ENCODE measurements at places on chromosomes 5 and 9. TPM values are rescaled to one million over a fixed set of nuclear protein-coding genes. Genes with fewer than 3 reads are reported as not detected.

The PNPLA7 gene
- total RNA-seq: 16.5 TPM

The LMNB1 gene
- 9.4 TPM for total RNA-seq

The FREM1 gene
- total RNA-seq: 8.2 TPM

The MCTP1 gene
- total RNA-seq: 9.9 TPM

The SH3GL2 gene
- total RNA-seq: 0.17 TPM

The ISCA1 gene
- total RNA-seq: 34.6 TPM

The LOX gene
- 9.9 TPM for total RNA-seq

The EDIL3 gene
- total RNA-seq: 60.1 TPM

DNA sequence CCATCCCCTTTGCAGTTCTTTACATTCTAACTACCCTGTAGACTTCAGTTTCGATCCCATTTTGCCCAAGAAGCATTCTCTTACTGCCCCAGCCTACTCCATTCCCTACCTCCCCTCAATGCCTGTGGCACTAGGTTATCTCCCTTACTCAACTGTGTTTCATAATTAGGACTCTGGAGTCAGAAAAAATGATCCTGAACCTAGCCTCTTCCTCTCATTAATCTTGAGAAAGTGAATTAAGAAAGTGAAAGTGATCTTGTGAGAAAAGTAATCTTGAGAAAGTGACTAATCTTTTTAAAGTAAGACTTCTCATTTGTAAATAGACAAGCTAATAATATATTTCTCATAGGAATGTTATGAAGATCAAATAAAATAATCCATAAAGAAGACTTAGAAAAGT is 444.0 kb upstream of the TRPC7 start:
- DNase-seq: no peak

DNA sequence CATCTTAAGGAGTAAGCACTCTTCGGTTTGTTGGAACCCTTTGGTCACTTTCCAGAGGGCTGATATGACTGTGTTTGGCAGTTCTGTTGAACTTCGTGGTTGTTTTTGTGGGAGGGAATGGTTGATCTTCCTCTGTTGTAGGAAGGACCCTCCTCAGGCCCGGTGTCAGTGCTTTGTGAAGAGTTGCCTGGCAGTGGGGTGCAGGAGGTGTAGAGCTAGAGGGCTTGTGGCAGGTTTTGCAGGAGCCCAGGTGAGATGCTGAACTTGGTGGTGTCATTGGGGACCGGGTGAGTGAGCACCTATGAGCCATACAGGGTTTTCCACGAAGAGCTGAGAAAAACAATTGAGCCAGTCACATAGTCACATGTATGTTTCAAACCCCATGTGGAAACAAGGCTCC is 27.2 kb downstream of the SECISBP2 start:
- no peak for DNase-seq

DNA sequence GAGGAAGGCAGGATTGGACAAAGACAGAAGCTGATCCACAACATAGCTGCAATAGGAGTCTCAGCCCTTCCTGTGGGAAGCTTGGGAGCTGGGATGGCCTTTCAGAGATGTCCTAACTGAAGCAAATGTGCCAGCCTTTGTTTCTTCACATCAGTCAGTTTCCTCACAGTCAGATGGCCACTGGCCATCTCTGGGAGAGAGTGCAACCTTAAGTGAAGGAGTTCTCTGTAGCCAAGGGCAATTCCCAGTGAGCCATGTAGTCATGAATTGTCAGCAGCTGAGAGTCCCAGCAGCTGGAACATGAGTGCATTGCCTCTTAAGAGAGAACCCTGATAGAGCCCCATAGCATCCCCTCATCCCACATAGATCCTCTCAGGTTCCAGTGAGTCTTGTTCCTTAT is 89.1 kb upstream of the LIFR start:
- no peak for DNase-seq

DNA sequence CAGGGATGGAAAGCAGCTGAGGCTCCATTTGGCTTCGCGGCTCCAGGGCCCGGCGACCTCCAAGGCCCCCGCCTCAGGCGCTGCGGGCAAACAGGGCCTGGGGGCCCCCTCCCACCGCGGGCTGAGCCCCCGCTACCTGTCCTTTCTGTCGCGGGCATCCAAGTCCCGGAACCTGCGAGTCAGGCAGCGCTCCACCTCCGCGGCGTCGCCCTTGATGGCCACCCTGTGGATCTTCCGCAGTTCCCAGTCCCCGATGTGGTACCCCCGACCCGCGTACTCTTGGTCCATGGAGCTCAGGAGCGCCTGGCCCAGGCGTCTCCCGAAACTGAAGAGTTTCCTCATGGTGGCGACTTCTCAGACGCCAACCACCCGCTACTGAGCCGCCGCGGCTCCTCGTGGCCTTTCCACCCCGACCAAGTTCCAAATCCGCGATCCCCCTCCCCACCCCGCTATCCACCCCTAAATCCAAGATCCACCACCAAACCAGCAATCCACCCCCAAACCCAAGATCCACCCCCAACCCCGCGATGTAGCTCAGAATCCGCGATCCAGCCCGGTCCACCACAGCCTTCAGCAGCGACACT is 86.5 kb upstream of the CCDC180 start:
- DNase-seq: no peak

DNA sequence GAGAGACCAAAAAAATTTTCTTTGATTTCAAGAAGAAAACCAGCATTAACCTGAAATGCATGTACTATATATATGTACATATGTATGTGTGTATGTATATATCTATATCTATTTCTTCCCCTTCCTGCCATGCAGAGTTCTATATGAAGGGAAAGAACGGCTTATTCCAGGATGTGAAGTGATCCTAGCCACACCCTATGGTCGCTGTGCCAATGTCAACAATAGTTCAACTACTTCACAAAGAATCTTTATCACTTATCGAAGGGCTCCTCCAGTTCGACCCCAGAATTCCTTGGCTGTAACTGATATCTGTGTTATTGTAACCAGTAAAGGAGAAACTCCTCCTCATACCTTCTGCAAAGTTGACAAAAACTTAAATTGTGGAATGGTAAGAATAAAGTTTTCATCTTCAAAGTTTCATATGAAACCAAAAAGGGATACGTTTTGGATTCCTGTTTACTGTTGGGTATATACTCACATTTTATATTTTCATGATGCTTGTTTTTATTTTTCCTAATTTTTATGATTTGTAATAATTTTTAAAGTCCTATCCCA is 56.2 kb downstream of the DENND4C start:
- DNase-seq: peak; percentile 31

DNA sequence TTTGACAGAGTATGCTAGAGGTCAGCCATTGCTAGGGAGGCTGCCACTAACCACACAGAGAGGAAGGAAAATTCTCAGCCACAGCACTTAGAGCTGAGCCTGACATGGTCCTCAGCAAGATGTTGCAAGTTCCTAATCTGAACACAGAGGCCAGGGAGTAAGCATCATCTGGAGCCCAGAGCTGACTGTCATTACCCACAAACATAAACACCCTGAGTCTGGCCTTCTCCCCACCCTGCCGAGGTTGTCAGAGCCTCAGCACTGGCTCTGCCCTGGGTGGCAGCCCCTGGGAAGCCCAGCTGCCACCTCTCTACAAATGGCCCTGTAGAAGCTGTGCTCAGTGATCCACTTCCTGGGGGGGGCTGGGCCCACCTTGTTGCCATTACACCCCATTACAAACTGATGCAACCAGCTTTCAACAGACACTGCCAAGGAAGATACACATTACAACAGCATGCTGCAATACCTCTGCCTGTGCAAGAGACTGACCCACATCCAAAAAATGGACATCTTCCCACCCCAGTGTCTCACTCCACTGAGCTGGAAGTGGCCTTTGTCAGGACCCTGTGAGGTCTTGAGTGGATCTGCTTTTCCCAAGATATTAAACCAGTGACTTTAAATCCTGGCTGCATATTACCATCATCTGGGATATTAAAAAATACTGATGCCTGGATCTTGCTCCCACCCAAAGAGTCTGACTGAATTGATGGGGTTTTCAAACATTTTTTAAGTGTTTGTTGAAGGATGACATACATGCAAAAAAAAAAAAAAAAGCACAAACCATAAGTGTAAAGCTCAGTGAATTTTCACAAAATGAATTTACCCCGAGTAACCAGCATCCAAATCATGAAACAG is 33.0 kb downstream of the IRF1 start:
- DNase-seq: no peak

DNA sequence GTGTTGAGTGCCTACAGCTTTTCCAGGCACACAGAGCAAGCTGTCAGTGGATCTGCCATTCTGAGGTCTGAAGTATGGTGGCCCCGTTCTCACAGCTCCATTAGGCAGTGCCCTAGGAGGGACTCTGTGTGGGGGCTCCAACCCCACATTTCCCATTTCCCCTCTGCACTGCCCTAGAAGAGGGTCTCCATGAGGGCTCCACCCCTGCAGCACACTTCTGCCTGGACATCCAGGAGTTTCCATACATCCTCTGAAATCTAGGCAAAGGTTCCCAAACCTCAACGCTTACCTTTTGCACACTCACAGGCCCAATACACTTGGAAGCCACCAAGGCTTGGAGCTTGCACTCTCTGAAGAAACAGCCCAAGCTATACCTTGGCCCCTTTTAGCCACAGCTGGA is 131.3 kb downstream of the DEPDC1B start:
- DNase-seq: no peak

DNA sequence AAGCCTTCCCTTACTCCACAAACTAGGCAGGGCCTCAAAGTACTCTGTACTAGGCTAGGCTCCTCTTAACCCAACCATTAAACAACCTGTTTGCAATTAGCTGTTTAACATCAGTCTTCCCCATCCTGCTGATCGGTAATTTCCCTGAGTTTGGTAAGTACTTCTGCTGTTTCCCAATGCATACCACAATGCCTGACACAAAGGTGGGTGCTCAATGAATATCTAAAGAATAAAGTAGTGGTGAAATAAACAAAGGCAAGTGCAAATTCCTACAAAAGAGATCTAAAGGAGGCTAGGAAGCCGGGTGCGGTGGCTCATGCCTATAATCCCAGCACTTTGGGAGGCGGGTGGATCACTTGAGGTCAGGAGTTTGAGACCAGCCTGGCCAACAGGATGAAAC is 25.0 kb downstream of the FBXW2 start:
- DNase-seq: no peak

- DNase-seq: no peak
Observed at GRCh38 chr9:113955076-113955752, 79.1 kb downstream of the ZNF618 start.

- DNase-seq: no peak
Observed at GRCh38 chr5:143509758-143510221, 106.3 kb upstream of the NR3C1 start.

DNA sequence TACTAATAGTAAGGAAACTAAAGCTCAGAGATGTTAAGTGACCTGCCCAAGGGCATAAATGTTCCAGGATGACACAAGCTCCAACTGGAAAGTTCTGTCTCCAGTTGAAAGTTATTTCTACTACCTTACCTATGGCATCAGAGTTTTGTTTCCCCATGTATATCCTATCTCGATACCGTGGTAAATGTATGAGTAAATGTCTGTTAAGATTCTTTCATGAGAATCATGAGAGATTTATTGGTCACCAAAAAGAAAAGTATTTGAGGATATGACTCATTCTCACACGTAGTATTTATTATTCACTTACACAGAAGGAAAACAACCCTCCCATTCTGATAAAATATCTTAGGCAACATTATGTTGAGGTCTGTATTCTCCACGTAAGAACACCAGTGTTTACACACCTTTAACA is 11.1 kb upstream of the SHOC1 start:
- DNase-seq: no peak

DNA sequence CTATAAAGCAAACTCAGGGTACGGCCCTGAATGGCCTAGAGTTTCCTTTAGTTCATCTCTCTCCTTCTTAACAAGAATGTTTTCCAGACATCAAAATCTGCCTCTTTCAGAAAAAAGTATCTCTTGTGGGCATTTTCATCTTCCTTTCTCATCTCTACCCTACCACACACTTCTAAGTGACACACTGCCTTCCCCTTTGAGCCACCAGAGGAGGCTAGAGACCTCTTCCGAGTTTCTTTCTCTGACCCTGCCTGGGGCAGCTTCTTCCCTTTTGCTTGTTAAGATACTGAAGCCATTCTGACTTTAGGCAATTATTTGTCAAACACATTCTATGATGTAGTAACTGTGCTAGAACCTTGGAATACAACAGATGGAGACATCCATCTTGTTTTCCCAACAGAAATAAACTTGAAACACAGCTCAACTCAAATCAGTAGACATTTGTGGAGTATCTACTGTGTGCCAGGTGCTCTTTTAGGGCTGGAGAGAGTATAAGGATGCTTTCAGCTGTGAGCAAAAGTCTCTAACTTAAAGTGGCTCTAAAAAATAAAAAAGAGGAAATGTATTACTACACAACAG is 8.6 kb upstream of the SV2C start:
- DNase-seq: no peak

- peak; percentile 71 for DNase-seq
Observed at GRCh38 chr9:126722252-126722921, 82.5 kb upstream of the ZBTB43 start.

GRCh38 chr9:20863945-20864344 is 167.5 kb downstream of the HACD4 start:
- no peak for DNase-seq

DNA sequence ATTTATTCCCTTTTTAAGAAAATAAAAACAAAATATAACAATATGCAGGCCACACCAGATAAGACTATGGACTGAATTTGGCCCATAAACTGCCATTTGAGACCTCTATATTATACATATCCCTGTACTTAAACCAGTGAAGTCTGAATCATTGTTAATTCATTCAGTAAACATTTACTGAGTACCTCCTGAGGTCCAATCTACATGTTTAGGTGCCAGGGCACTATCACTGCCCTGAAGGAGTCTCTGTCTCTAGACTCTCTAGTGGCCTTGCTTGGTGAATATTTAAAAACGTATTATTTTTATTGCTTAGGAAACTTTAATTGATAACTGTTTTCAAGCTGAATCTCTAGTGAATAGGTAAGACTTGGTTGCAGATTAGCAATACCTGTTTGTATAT is 74.7 kb upstream of the ELL2 start:
- no peak for DNase-seq

- DNase-seq: no peak
Observed at GRCh38 chr9:134678206-134678605, 36.6 kb downstream of the COL5A1 start.

DNA sequence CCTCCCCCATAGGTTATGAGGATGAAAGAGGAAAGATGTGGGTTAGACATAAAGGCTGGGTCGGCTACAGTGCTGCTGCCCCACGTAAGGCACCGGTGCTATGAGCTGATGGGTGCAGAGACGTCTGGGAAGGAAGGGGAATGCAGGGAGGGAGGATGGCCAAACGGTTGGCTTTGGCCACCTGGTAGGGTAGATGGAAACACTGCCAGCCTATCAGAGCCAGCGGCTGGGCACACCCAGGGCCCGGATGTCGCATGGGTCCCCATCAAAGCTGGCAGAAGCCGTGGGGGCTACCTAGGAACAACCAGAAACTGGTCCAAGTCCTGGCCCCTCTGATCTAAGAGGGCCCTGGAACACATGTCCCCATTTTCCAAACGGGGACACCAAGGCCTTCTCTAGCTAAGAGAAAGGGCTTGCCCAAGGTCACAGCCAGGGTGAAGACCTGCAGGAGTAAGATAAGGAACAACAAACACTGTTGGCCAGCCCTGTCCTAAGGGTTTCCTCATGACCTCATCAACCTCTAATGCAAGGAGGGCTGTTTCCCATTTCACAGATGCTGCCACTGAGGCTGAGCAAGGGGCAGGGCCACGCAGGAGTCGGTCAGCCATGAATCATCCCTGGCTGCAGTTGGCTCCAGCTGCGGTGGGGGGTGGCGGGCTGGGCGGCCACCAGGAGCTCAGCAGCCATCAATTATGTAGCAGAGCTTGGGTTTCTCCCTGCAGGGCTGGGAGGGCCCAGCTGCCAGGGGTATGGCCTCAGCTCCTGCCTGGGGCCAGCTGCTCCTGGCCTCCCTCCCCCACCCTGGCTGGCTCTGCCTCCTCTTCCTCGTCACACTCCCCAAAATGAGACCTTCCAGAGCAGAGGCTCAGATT is 4.9 kb downstream of the SH3GLB2 start:
- peak; percentile 21 for DNase-seq

Measured in mucosa of gallbladder (tissue), 1 donor.